ENCODE measurements at places on chromosomes 6 and 20.

DNA sequence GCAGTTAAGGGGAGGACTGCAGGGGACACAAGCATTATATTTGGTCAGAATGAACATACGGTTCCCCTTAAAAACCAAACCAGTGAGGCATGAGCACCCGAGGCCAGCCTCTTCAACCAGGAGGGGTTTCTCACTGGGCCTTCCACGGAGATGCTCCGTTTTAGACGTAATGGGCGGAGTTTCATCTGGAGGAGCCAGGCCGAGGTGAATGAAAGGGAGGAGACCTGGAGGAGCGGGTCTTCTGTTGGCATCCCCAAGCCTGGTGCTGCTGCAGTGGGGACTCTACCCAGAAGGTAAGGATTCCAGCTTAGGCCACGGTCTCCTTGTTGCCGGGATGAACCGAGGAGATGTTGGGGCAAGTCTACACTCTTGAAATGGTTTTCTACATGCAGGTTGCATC, 47.4 kb downstream of the ADNP start:
- DNase-seq = no peak

GRCh38 chr6:41706876-41707564, 28.4 kb downstream of the TFEB start:
- DNase-seq = peak; percentile 79

DNA sequence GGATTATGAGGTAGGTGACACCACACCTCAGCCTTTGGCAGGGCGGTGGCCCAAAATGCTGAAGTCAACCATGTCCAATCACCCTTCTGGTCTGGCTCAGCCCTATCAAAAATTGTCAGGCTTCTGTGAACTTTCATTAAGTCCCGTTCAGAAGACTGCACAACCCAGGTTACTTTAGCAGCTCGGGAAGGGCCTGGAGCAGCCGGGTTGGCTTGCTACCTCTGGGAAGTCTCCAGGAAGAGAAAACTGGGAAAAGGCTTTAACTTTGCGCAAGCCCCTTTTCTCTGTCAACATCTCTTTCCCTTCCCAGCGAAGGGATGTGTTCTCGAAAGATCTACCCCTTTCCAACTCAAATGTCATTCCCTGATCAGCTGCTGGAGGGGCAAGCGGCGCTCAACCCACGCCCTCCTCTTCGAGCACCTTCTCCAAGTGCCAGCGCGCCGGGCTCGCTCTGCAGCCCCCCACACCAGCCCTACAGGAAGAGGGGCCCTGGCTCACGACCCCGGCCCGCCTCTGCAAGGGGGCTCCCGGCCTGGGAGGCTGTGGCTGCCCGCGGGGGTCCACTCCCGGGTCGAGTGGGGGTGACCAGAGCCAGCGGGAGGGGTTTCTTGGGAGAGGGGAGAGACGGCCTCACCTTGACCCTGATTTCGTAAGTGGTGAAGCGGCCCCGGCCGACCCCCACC, 573 bp downstream of the SNX3 start:
- DNase-seq = peak; percentile 43

DNA sequence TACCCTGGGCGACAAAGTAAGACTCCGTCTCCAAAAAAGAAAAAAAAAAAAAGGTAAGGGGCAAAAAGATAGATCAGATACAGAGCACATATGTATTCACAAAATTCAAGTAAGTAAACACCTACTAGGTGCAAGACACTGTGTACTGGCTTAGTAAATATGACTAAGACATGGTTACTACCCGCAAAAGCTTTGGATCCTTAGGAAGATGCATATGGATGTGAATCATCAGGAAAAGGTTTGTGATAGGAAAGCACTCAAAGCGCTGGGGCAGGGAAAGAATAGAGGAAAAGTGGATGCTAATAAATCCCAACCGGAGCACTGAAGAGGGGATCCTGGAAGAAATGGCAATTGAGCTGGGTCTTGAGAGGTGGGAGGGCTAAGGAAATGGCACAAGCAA, 118.8 kb upstream of the FAM184A start:
- no peak for DNase-seq

- peak; percentile 40 for DNase-seq
Measured at GRCh38 chr6:113416170-113416569, 441.0 kb upstream of the MARCKS start.

DNA sequence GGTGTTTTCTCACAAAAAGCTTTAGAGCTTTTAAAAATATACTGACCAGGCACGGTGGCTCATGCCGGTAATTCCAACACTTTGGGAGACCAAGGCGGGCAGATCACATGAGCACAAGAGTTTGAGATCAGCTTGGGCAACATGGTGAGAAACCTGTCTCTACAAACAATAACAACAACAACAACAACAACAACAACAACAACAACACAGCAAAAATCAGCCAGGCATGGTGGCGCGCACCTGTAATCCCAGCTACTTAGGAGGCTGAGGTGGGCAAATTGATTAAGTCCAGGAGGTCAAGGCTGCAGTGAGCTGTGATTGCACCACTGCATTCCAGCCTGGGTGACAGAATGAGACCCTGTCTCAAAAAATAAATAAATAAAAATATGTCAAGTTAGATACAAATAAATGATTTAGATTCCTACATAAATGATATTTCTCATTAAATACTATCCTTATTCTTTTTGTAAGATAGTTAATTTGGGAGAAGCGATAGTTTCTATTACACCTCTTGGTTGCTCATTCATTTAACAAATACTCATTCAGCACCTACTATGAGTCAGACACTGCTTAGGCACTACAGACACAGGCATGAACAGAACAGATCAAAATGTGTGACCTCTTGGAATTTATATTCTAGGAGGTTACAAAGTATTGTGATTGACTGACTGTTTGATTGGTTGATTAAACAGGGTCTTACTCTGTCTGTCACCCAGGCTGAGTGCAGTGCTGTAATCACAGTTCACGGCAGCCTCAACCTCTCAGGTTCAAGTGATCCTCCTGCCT, 83.5 kb upstream of the BEND3 start:
- DNase-seq = no peak

DNA sequence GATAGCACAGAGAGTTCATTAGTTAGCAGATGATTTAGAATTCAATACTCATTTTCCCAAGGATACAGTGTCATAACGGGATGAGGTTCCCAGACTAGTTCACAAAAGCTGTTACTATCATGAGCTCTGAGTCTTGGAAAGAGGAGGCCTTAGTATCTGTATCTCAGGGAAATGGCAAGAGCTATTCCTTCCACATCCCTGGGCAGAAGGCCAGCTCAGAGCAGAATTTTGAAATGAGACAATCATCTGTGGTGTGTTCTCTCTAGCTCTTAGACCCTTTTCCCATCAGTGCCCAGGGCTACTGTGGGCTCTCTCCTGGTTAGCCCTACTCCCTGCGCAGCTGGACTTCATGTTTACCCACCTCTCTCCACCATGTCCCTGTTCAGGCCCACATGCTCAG, 64.5 kb downstream of the JAG1 start:
- DNase-seq = peak; percentile 91

- DNase-seq = no peak
Measured at GRCh38 chr6:50289366-50289765, 239.6 kb upstream of the DEFB112 start.

DNA sequence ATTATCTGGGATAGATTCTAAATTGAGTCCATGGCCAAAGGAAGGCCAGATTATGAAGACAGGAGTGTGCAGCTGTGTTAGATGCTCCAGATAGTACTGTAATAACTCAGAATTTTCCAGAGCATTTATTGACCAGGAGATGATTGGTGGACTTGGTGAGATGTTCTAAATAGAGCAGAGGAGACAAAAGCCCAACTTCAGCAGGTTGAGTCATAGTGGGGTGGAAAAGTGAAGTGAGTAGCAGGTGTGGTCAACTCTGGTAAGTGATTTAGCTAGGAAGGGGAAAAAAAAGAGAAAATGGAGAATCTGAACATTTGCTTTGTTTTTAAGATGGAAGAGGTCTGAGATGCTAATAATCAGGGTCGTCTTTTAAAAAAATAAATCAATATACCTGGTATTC, 227.4 kb downstream of the TMEM200A start:
- DNase-seq = no peak

- no peak for DNase-seq
Measured at GRCh38 chr6:83472767-83473166, 39.6 kb upstream of the PRSS35 start.

GRCh38 chr20:1946762-1947534, 46.9 kb downstream of the PDYN start:
- DNase-seq = peak; percentile 33

DNA sequence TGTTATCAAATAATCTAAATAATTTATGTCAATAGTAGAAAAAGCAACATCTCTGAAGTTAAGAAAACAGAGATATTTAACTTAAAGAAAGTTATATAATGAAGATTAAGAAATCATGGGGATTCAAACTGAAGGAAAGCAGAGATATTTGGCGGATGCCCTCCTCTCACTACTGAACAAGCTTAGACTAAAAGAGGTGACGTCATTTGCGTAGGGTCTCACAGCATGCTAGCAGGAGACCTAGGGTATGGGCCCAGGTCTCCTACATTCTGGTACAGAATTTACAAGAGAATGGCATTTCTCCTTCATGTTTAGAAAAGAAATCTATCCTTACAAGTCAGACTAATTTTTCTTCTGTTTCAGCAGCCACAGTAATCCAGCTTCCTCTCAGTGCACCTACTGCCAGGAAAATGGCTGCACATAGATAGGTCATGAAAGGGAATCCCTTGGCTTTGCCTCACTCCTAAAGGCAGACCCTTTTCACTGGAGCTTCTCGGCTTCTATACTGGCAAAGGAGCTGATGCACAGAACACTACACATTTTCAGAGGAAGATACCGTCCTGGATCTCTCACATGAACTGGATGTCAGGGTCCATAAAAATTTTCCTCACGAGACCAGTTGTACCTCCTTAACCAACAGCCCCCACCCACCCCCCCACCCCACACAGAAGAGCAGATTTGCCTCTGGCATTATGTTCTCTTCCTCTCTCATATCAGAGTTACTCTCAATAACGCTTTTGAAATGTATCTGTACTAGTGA, 41.8 kb upstream of the DST start:
- DNase-seq = no peak
